Sigmoid colon (tissue), 7 donors: ENCODE measurements at places on chromosomes 2 and 18. TPM values are rescaled to one million over a fixed set of nuclear protein-coding genes. Genes with fewer than 3 reads are reported as not detected.

The CHRNG gene
- total RNA-seq = not detected

The MAL gene
- total RNA-seq = 7.6 TPM

- DNase-seq = no peak
- H3K36me3 ChIP-seq = no peaks in the 10 kb centered on the region
- peaks cover 7% of the 10 kb centered on the region for H3K4me1 ChIP-seq
- peaks cover 11% of the 10 kb centered on the region for H3K27me3 ChIP-seq
Observed at GRCh38 chr18:10401930-10402329, 52.5 kb upstream of the APCDD1 start.

The CYTIP gene
- 4.3 TPM for total RNA-seq

The REG3A gene
- total RNA-seq = not detected

The SPP2 gene
- total RNA-seq = not detected

DNA sequence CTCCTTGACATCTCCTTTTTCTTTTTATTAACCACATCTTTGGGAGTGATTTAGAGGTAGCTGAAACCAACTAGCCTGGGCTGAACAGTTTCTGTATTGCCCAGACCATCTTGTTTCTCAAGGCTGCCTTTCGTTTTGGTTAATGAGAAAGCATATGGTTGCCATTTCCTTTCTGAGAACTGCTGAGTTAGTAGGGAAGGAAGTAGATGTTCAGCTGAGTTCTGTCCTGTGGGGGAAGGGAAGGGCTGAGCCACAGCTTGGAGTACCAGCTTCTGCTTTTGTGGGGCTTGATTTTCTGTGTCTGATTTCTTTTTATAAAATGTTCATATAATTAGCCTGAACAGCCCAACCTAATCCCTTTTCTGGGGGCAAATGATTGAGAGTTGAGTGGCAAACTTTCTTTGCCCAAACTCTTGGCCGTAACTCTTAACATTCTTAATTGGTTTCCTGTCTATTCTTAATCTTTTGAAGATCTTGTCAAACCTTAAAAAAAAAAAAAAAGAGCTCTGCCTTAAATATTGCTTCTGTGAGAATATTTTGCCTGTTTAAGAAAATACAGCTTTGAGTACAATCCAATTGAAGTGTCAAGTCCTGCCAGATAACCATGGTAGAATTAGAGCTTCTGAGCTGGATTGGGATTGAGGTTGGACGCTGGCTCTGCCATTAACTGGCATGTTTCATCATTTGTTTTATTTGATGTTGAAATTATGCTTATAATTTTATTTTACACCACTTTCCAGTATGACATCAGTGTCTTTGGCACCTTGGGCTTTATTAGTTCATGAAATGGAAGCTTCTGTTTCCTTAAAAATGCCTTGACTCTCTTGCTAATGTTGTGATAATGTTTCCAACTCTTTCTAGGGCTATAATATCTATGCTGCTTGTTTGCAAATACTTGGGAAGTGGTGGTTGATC, 1.9 kb upstream of the NABP1 start:
- H3K36me3 ChIP-seq = no peaks in the 10 kb centered on the region
- peak overlapping the region; percentile 96 for H3K27ac ChIP-seq
- H3K4me3 ChIP-seq = no peak overlapping the region

DNA sequence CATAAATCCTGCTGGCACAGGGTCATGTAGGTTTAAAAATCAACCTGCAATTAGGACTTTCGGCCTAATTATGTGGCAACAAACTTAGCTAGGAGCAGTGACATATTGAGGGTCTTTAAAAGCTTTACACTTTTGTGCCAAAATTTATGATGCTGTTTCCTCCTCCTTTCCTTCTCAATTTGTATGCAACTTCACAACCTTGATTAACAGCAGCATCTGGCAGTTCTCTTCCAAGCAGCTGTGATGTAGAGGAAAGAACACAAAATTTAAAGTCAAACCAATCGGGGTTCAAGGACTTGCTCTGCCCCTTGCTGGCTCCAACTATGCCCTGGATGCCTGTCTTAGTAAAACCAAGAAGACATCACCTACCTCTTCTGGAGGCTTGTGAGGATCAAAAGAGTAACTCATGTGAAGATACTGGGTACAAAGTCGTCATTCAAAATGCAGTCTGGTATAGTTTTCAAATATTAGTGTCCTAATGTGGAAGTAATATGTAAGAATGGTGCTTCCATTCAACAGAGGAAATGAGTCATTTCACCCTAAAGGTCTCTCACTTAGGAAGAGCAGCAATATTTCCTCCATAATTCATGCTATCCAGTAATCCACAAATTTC, 94.7 kb downstream of the ANKRD44 start:
- DNase-seq = no peak
- no peak overlapping the region for H3K4me3 ChIP-seq
- H3K36me3 ChIP-seq = no peaks in the 10 kb centered on the region
- no peaks in the 10 kb centered on the region for H3K27me3 ChIP-seq
- peak overlapping the region; percentile 5 for H3K27ac ChIP-seq

The SPEG gene
- 208 TPM for total RNA-seq

DNA sequence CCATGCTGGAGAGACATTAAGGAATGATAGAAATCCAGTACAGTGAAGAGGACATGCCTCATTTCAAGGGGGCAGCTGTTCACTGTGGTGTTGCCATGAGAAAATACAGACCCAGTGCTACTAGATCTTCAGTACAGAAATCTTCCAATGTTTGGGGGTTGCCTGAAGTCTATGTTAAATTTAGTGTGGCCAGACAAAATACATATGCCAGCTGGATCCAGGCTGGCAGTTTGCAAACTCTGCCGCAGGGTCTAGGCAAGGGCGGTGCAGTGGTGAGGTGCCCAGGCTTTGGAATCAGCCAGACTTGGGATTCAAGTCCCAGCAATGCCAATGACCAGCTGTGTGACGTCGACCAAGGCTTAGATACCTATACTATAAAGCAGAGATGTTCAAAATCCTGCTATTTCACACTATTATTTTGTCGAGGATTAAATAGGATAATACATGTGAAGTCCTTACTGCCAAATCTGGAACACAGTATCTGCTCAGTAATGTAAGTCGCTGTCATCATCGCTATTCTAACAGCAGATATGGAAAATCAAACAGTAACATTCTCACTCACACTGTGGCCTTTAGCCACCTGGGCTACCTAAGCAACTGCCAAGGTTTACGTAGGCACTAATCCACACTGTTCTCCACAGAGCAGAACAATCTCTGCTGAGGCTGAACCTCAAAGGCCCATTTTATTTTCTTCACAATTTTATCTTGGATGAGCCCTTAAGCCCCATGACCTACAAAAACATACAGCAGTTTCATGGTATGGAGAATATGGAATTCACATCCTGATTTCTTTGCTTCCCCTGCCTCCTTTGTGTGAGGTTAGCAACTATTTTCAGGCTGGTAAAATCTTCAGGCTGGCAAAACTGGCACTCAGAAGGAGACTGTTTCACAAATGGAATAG, 5.9 kb upstream of the TMSB10 start:
- H3K27ac ChIP-seq = peak overlapping the region; percentile 65
- peak; percentile 40 for DNase-seq
- peaks cover 10% of the 10 kb centered on the region for H3K4me1 ChIP-seq
- H3K27me3 ChIP-seq = no peaks in the 10 kb centered on the region
- H3K4me3 ChIP-seq = no peak overlapping the region
- H3K36me3 ChIP-seq = no peaks in the 10 kb centered on the region

- H3K4me3 ChIP-seq = no peak overlapping the region
- DNase-seq = no peak
- H3K36me3 ChIP-seq = no peaks in the 10 kb centered on the region
- no peaks in the 10 kb centered on the region for H3K4me1 ChIP-seq
- H3K27me3 ChIP-seq = no peaks in the 10 kb centered on the region
Observed at GRCh38 chr2:84686783-84687476, 170.6 kb downstream of the DNAH6 start.

The RGPD3 gene
- 2.2 TPM for total RNA-seq

DNA sequence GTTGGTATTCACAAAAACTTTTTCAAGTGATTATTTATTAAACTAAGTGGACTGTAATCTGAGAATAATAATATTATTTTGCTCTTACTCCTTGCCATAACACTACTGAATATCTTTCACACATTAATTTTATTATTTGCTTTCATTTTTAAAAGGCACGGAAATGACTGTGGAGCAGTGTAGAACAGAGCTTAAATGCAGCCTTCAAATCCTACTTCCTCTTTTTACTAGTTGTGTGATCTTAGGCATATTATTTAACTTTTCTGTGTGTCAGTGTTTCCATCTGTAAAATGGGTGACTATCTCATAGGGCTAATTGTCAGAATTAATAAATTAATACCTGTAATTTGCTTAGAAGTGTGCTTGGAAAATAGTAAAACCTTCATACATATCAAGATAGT, 55.5 kb upstream of the SLC8A1 start:
- no peak for DNase-seq
- no peak overlapping the region for H3K4me3 ChIP-seq
- H3K4me1 ChIP-seq = no peaks in the 10 kb centered on the region
- no peak overlapping the region for H3K27ac ChIP-seq
- H3K27me3 ChIP-seq = no peaks in the 10 kb centered on the region

The NCKAP5 gene
- 0.82 TPM for total RNA-seq

DNA sequence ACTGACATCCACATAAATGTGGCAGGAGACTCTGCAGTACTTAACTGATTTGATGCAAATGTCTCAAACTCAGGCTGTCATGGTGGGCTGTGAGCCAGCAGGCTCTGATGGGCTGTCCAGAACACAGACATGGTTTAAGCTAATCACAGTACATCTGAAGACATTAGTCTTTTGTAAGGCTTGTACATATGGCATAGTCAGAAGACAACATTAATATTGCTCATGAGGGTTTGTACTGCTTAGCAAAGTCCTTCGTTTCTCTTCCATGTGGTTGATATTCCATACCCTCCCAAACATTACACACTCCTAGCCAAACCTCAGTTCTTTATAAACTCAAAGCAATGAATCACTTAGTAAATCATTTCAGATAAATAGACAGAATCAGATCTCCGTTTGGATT, 330.6 kb downstream of the RND3 start:
- no peaks in the 10 kb centered on the region for H3K36me3 ChIP-seq
- H3K27me3 ChIP-seq = no peaks in the 10 kb centered on the region
- no peak overlapping the region for H3K27ac ChIP-seq
- no peak overlapping the region for H3K4me3 ChIP-seq
- no peaks in the 10 kb centered on the region for H3K4me1 ChIP-seq
- DNase-seq = no peak

The ME2 gene
- total RNA-seq = 65.2 TPM

- peak; percentile 48 for DNase-seq
- H3K4me1 ChIP-seq = no peaks in the 10 kb centered on the region
- H3K4me3 ChIP-seq = no peak overlapping the region
- peaks cover 29% of the 10 kb centered on the region for H3K27me3 ChIP-seq
Observed at GRCh38 chr2:241074065-241074818, 27.8 kb downstream of the MTERF4 start.

GRCh38 chr2:24710806-24711205, 82.4 kb downstream of the PTRHD1 start:
- H3K27ac ChIP-seq = no peak overlapping the region
- H3K36me3 ChIP-seq = peaks cover 16% of the 10 kb centered on the region

- DNase-seq = no peak
- no peaks in the 10 kb centered on the region for H3K36me3 ChIP-seq
- peaks cover 11% of the 10 kb centered on the region for H3K4me1 ChIP-seq
- no peaks in the 10 kb centered on the region for H3K27me3 ChIP-seq
- H3K4me3 ChIP-seq = no peak overlapping the region
- H3K27ac ChIP-seq = peak overlapping the region; percentile 63
Observed at GRCh38 chr2:164981217-164981990, 26.1 kb upstream of the SLC38A11 start.

The SULT1C2 gene
- total RNA-seq = not detected

DNA sequence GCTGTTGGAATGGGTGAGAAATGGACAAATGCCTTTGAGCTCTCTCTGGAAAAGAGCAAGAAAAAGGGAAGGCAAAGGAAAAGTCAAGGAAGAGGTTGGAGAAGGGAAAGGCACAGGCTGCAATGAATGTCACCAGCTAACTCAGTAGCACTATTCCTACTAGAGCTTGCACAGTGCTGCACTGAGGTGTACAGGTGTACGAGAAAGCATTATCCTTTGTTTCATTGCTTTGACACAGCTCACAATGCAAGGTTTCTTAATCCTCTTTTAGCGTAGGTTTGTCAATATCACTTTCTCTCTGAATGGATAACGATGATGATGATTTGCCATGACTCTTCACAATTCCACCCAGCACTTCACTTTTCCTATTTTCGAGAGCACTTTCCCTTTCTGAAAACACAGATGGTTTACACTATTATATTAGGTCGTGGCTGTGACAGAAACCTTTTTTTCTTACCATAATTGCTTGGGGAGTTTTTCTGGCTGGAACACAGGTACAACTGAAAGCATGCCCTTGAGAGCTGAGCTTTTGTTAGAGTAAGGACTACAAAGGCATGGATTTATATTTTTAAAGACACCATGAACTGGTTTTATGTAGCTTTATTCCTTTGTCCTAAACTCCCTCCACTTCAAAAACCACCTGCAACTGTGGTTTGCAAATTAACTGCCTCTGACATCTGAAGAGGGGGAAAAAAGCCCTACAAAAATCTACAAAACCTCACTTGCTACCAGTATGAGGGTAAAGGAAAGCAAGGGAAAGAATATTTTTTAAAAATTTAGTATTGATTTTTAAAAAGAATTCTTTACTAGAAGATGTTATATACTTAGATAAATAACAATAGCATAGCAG, 265.5 kb downstream of the TGIF1 start:
- H3K36me3 ChIP-seq = no peaks in the 10 kb centered on the region
- no peaks in the 10 kb centered on the region for H3K4me1 ChIP-seq
- no peak overlapping the region for H3K4me3 ChIP-seq
- H3K27me3 ChIP-seq = no peaks in the 10 kb centered on the region
- no peak for DNase-seq

DNA sequence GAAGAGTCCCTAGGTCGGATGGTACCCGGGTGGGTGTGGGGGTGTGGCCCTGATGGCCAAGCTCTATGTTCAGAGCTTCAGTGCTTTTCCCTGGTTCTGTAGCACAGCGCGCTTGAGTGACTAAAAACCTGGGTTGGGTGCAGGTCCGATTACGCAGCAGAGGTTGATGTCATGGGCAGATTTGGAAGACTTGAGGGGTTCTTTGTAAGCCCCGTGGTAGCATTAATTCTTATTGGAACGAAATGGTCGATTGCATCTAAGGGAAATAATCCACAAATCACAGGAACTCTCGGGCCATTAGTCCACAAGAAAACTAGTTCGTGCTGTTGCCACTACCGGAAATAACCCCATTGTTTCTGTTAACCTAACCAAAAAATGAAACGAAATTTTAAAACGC, 9.0 kb downstream of the HOXD8 start:
- H3K36me3 ChIP-seq = no peaks in the 10 kb centered on the region
- peak overlapping the region; percentile 12 for H3K4me3 ChIP-seq
- peak; percentile 57 for DNase-seq

GRCh38 chr2:3664925-3665324, 6.9 kb downstream of the ALLC start:
- H3K4me3 ChIP-seq = no peak overlapping the region
- H3K27me3 ChIP-seq = no peaks in the 10 kb centered on the region
- H3K27ac ChIP-seq = no peak overlapping the region
- no peaks in the 10 kb centered on the region for H3K36me3 ChIP-seq
- H3K4me1 ChIP-seq = no peaks in the 10 kb centered on the region
